Kidney epithelial cell (primary cell): ENCODE measurements at places on chromosomes 1 and 21. TPM values are rescaled to one million over a fixed set of nuclear protein-coding genes. Genes with fewer than 3 reads are reported as not detected.

- no peak for DNase-seq
These were observed 2.1 kb downstream of the KLHDC7A start for GRCh38 chr1:18482721-18483425.

GRCh38 chr21:18298228-18298627 lies 53.6 kb downstream of the CHODL start:
- no peak for DNase-seq

DNA sequence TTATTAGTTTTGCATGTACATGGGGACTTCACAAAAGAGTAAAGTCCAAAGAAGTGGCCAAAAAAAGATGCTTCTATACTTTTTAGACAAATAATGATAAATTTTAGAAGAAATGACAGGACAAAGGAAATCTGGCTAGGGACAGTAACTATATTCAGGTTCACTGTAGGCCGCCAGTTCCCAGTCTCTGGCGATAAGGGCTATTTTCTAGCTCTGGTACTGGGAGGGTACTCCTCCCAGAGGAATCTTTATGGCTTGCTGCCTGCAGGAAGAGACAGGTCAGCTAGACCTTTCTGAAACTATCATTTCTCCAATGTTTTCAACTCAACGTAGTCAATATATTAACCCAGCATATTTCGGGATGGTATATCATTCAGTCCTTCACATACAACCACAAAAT lies 37.5 kb upstream of the RGS2 start:
- no peak for DNase-seq

GRCh38 chr1:164470996-164471395 lies 88.0 kb upstream of the PBX1 start:
- no peak for DNase-seq

- peak; percentile 99 for DNase-seq
These were observed 73.8 kb upstream of the ZNF281 start for GRCh38 chr1:200483491-200484143.

- DNase-seq = no peak
These were observed 420.4 kb upstream of the RUNX1 start for GRCh38 chr21:35469498-35469897.

DNA sequence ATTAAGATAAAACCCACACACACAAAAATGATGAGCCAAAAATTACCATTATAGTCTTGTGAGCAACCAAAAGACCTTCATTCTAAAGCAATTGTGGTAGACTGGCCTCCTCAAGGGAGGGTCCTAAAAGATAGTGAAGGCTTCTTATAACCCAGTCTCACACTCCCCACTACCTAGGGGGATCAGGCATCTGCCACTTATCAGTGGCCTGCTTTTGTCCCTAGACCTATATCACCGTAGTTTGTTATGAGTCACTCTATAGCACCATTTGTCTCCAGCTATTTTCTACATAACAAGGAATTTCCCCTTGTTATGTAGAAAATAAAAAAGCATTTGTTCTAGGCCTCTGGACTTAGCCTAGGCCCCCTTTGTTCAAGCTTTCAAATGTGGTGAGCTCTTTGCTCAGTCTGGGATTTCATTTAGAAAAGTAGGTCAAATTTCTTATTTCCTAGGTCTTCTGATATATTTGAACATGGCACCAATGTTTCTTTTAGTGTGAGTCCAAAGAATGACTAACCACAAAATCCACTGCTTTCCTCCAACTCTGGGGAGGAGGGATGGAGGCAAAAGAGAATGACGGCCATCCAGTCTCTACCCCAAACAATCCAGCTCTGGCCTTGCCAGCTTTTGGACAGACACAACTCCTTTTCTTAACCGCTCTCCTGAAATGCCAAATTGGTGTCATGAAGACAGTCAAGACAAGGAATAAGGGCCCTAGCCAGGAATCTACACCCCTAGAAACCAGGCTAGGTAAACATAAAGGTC lies 8.9 kb downstream of the ADAR start:
- no peak for DNase-seq

GRCh38 chr21:38610623-38611251 lies 112.5 kb upstream of the ERG start:
- no peak for DNase-seq

DNA sequence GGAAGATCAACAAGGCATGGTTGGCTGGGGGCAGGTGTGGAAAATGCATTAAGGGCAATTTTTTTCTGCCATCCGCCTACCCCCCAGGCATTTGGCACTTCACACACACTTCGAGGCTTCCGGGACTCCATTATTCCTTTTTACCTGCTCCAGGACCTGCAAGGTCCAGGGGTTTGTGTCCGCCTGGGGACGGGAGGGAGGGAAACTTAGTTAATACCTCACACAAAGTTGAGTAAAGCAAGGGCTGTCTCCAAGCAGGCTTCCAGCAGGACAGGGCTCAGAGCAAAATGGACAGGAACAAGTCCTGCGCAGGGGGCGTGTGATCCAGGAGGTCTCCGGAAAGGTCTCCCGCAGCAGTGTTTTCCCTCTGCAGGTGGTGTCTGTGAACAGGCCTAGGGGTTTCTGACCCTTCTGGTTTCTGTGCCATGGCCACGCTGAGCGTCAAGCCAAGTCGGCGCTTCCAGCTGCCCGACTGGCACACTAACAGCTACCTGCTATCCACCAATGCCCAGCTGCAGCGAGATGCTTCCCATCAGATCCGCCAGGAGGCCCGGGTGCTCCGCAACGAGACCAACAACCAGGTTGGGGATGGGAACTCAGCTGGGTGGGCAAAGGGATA lies 712 bp downstream of the TEKT2 start:
- no peak for DNase-seq

- DNase-seq = no peak
These were observed 456.8 kb downstream of the SETD4 start for GRCh38 chr21:35603494-35603893.

DNA sequence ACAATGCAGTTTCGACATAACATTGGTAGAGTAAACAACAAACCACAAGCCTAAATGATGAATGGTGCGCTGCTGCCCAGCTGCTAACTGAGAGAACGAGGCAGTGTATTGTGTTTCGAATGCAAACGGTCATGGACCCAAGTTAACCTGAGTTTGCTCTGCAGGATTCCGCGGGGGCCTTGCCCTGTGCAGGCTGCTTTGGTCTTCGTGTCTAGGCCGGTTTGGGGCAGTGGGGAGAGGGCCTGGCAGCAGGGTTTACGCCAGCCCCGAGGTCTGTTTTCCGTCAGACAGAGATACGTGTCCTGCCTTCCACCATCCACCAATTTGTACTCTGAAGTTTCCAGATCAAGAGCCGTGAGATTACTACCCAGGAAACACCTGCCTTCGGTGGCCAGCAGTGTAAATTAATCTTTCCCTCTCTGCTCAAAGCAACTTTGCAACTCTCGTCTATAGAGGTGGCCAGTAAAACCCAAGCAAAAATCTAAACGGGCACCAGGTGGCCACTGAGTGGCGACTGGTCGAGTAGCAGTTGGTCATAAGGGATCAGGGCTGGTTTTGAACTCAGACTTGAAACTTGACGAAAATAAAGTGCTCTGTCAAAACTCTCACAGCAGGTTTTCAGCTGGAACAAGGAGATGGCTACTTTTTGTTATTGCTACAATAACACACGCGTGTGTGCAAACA lies 6.3 kb upstream of the PRDM15 start:
- DNase-seq = no peak

DNA sequence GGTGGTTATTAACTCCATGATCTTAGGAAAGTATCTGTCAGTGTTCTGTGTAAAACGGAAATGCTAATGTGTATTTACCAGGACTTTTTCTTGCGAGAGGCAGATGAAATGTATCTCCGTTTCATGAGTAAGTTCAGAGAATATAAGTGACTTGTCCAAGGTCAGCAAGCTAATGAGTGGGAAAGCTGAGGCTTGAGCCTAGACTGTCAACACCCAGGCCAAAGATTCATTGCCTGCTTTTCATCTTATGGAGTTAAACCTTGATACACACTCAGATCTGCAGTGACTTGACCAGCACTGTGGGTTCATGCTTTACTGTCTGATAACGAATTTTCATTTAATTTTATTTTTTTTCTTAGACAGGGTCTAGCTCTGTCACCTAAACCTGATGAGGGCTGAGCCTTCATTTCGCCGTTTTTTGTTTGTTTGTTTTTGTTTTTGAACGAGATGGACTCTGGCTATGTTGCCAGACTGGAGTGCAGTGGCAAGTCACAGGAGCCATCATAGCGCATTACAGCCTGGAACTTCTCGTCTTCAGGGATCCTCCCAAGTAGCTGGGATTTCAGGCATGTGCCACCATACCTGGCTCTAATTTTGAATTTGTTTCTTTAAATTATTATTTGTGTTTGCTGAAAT lies 918 bp upstream of the JTB start:
- DNase-seq = no peak

DNA sequence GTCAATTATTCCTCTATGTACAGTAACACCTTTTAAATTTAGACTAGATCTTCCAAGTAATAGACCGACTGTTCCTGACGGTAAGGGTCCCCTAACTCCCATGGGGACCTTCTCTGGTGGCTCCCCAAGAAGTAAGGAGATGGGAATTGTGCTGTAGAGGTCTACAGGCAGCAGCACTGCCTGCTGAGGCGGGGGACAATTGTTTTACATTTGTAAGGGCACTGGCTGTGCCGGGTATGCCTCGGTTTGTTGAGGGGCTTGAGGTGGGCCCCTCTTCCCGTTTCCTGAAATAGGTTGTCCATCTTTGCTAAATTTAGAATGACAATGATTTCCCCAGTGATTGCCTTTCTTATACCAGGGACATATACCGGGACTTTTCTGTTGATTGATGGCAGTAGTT lies 13.1 kb upstream of the L1TD1 start:
- DNase-seq = no peak

- no peak for DNase-seq
These were observed 5.6 kb downstream of the SH3BP5L start for GRCh38 chr1:248820041-248820585.

GRCh38 chr1:169896013-169896412 lies 2.3 kb upstream of the SCYL3 start:
- DNase-seq = no peak

DNA sequence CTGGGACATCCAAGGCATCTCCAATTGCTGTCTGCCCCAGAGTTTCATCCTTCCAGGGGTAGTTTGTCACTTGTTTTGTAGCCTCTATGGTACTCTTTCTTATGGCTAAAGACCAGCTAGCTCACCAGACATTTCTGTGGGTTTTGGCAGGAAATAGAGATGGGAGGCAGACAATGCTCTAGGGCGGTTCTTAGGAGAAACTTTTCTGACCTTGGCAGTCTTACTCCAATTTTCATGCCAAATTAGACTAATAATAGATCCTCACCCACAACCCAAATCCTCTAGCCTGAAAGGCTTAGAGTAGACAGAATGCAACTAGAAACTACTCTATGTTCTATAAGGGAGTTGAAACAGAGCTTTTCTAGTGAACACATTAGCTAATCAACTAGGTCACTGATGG lies 69.8 kb downstream of the LRIG2 start:
- no peak for DNase-seq

DNA sequence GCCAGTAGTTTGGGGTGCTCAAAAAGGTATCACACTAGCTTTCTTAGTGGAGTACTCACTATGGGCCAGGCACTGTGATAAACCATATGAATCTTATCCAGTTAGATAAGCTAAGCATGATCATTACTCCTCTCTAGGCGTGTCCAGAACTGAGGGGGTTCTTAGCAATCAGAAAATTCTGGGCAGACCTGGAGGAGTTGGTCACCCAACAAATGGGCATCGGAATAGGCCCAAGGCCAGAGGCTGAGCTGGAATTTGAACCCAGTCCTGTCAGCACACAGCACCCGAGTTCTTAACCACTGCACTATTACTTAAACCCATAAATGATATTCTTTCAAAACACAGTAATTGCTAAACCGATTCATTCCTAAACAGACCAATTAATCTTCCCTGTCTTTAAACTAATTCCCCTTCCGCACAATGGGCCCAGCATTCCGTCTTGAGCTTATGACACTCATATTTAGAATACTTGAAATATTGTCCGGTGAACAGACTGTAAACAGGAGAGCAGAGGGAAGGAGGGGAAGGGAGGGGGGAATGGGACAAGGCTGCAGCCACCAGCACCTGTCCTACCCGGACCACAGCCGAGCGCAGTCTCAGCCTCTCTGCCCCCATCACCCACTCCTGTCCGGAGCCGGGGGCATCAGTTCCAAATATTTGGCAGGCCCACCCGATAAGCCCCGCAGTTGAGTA lies 113.0 kb upstream of the GADD45A start:
- no peak for DNase-seq

DNA sequence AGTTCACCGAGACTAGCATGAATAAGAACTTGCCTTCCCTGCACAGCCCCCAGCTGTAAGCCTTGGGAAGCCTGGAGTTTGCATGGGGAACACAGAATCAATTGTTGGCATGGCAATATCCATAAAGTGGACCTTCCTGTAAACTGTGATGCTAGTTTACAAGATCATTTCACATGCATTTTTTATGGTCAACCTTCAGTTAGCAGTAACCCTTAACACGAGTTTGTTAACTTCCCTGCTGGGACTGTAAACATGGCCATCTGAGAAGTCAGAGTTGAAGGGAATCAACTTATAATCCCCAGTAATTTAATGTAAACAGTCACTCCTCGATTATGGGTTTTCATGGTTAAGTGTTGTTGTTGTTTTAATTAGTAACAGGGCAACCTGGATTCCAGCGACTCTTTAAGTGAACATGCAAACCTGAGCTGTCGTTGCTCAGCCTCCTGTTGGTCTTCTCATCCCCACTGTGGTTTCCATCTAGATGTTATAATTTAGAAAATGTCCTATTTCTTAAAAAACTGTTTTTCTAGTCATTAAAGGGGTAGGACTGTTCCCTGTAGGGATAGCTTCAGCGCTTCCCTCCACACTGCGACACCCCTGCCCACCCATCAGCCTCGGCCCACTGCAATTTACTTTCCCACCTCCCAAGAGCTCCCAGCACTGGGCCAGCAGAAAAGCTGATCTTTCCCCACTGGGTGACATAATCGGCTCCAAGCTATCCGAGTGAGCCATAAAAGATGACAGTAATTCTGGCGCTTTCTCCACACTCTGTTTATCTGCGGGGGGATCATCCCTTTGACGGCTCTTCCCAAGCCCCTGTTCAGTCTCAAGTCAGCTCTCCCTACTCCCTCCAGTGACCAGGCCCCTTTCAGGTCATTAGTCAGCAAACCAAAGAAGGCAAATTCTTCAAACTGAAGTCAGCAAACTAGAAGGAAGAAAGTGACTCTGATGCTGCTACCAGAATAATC lies 107.6 kb upstream of the IPO9 start:
- no peak for DNase-seq

- DNase-seq = no peak
These were observed 3.5 kb upstream of the LGR6 start for GRCh38 chr1:202189918-202190715.

DCST2 gene
- total RNA-seq = 0.27 TPM in 1 of 2 replicates, not detected in the other

OR2L5 gene
- not detected in 2 replicates for total RNA-seq

HRNR gene
- not detected in 2 replicates for total RNA-seq

IVNS1ABP gene
- 69.3 and 73.8 TPM in 2 replicates for total RNA-seq

PROX1 gene
- 0.88 and 0.96 TPM in 2 replicates for total RNA-seq

IFNLR1 gene
- 6.7 and 8.6 TPM in 2 replicates for total RNA-seq

COL24A1 gene
- total RNA-seq = 0.07 and 0.21 TPM in 2 replicates

APCS gene
- not detected in 2 replicates for total RNA-seq

HMCN1 gene
- 1.3 and 2.1 TPM in 2 replicates for total RNA-seq
